Foreskin keratinocyte (primary cell): ENCODE measurements at places on chromosomes 16 and 17. TPM values are rescaled to one million over a fixed set of nuclear protein-coding genes. Genes with fewer than 3 reads are reported as not detected.

HBA1 gene
- 0.41 TPM in 1 of 2 replicates, not detected in the other for polyA plus RNA-seq

ZNF469 gene
- polyA plus RNA-seq = 0.01 TPM in 1 of 2 replicates, not detected in the other

AOC2 gene
- polyA plus RNA-seq = 0.46 and 0.56 TPM in 2 replicates

CCL4 gene
- not detected in 2 replicates for polyA plus RNA-seq

KRTAP1-5 gene
- polyA plus RNA-seq = not detected in 2 replicates

TBC1D3 gene
- polyA plus RNA-seq = 2.3 TPM in 1 of 2 replicates, not detected in the other

C17orf107 gene
- 0.38 and 0.91 TPM in 2 replicates for polyA plus RNA-seq

ATAD5 gene
- polyA plus RNA-seq = 0.92 and 1.2 TPM in 2 replicates

ECI1 gene
- polyA plus RNA-seq = 68.3 and 82.5 TPM in 2 replicates

MYH2 gene
- 0.01 TPM in 1 of 2 replicates, not detected in the other for polyA plus RNA-seq

GP2 gene
- not detected in 2 replicates for polyA plus RNA-seq

SYNGR3 gene
- 2.1 and 2.6 TPM in 2 replicates for polyA plus RNA-seq

BTBD17 gene
- polyA plus RNA-seq = not detected in 2 replicates

RHBDF1 gene
- 27.0 and 32.0 TPM in 2 replicates for polyA plus RNA-seq

ZFP3 gene
- polyA plus RNA-seq = 0.58 and 0.71 TPM in 2 replicates

LRRC37A gene
- polyA plus RNA-seq = 0.28 and 0.94 TPM in 2 replicates

CDH13 gene
- polyA plus RNA-seq = 19.7 and 27.3 TPM in 2 replicates

SCN4A gene
- not detected in 2 replicates for polyA plus RNA-seq
